GM12878 (cell line): ENCODE measurements at places on chromosomes 13 and 19. TPM values are rescaled to one million over a fixed set of nuclear protein-coding genes. Genes with fewer than 3 reads are reported as not detected.

GRCh38 chr19:58351558-58351878, 1.8 kb downstream of the A1BG start:
- no peak for DNase-seq

Gene AKAP11
- polyA plus RNA-seq = 6.9 and 7.0 TPM in 2 replicates

Gene SWSAP1
- polyA plus RNA-seq = 5.3 and 6.7 TPM in 2 replicates

Gene PLK5
- not detected in 2 replicates for polyA plus RNA-seq

GRCh38 chr19:1327125-1327524, 41.5 kb downstream of the EFNA2 start:
- DNase-seq = no peak

DNA sequence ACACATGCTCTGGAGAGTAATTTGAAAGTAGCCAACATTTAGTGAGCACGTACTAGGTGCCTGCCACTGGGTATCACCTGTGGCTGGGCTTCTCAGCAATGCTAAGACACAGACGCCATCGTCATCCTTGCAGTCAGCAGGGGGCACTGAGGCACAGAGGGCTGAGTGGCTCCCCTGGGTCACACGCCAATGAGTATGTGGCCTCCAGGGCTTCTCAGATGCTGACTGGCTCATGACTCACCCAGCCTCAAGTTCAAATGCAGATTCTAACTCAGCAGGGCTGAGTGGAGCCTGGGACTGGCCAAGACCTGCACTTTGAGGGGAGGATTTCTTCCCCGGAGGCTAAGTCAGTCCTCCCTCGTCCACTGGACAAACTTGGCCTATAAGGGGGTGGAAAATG, 115.1 kb upstream of the CACNA1A start:
- no peak for DNase-seq

Gene MIA
- 1.8 and 2.7 TPM in 2 replicates for polyA plus RNA-seq

- DNase-seq = no peak
These were observed 1684.2 kb upstream of the SLC10A2 start for GRCh38 chr13:104750377-104750776.

- DNase-seq = no peak
These were observed 6.0 kb downstream of the C13orf46 start for GRCh38 chr13:113967729-113968462.

Gene S1PR5
- polyA plus RNA-seq = not detected in 2 replicates

Gene SHD
- polyA plus RNA-seq = 0.51 TPM in 1 of 2 replicates, not detected in the other

Gene ADGRE1
- 8.4 and 8.6 TPM in 2 replicates for polyA plus RNA-seq

DNA sequence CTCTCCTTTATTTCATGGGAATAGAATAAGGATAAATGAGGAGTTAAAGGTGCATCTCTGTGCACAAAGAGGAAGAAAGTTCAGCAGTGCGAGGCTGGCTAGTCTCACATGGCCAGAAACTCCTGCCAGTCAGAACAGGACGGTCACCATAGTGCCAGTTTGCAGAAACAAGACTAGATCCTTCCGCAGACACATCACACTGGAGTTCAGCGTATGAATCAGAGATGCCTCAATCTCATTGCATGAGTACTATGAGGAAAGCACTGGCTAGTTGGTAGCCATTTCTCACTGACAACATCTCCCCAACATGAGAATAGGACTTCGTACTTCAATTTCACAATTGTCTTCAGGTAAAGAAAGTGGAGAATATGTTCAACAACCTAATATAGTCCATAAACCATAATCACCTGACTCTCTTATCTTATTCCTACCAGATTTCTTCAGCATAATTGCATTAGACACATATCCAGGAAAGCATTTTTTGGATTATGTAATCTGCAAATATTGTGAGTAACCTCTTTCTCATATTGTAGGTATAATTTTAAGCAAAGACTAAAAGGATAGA, 34.9 kb downstream of the RXFP2 start:
- DNase-seq = no peak

- DNase-seq = no peak
These were observed 10.2 kb downstream of the JOSD2 start for GRCh38 chr19:50500753-50501151.

GRCh38 chr13:51044023-51044665, 66.9 kb downstream of the C13orf42 start:
- no peak for DNase-seq

GRCh38 chr13:111131048-111131447, 15.9 kb downstream of the ARHGEF7 start:
- DNase-seq = no peak
